Activated T-cell treated with anti-CD3 and anti-CD28 coated beads, Interleukin-2, amount 50 U/mL, for 24 hours (primary cell): ENCODE measurements at places on chromosomes 12 and 14.

- DNase-seq: no peak
Observed at GRCh38 chr12:49121047-49121696, 10.0 kb downstream of the TUBA1B start.

DNA sequence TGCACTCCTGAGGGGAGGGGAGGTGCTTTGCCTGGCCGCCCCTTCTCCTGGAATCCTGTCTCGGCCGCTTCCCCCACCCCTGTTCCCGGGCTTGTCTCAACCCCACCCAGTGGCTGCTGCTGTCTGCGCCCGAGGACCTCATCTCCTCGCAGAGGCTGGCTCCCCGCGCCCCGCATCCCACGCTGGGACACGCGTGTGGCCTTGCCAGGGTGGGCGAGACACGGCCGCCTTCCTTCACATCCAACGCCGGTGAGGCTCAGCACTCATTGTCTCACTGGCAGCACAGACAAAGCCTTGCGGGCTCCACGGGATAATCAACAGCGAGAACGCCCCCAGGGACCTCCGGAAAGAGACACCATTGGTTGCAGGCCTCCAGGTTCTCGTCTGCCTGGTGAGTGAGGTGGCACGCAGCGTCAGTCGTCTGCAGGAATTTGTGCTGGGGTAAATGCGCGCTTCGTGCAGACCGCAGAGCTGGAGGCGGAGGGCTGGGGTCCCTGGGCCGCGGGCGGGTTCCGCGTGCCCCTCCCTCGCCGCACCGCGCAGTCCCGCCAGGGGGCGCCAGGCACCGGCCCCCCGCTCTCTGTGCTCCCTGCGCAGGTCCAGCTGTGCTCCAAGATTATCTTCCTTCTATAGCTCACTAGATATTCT, 26.8 kb downstream of the CCDC177 start:
- peak; percentile 40 for DNase-seq

- no peak for DNase-seq
Observed at GRCh38 chr14:34113005-34113511, 162.2 kb upstream of the EGLN3 start.

GRCh38 chr14:68678471-68678870, 114.4 kb downstream of the ZFP36L1 start:
- peak; percentile 21 for DNase-seq

DNA sequence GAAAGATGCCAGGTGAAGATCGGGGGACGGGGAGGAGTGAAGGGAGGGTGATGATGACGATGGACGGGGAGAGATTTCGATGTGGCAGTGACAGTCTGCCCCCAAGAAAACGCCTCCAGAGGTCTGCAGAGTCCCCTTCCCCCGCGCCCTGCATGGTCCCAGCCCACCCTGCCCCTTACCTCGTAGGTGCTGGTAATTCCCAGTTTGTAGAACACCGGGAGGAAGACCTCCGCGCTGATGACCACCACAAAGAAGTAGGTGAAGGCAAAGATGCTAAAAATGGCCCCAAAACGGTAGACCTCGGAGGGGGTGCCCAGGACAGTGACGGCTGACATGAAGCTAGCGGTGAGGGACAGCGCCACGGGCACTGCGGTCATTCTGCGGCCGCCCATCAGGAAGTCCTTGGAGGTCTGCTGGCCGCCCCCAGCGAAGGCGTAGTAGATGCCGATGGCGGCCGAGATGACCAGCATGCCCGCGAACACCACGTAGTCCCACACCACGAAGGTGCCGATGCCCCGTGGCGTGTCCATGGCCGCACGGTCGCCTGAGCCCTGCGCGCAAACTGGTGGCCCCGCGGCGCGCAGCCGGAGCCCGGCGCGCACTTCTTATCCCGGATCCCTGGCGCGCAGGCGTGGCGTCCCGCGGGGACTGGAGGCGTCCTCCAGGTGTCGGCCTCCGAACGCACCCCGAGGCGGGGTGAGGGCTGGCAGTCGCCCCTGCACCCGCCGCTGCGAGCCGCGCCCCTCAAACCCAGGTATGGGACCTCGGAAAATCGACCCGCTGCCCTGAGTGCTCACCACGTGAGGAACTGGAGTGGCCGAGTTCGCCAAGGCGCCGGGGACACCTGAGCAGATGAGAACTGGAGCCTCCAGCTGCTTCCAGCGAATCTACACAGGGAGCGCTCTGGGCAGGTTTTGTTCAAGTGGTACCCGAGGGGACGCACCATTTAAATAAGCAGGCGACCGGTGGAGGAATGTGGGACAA, at the start of gene SLC5A8:
SLC5A8 (minus strand) TSS at position 920 of the 984 bp plus-strand sequence; CDS start at position 530, 390 bp downstream.
- DNase-seq: no peak

DNA sequence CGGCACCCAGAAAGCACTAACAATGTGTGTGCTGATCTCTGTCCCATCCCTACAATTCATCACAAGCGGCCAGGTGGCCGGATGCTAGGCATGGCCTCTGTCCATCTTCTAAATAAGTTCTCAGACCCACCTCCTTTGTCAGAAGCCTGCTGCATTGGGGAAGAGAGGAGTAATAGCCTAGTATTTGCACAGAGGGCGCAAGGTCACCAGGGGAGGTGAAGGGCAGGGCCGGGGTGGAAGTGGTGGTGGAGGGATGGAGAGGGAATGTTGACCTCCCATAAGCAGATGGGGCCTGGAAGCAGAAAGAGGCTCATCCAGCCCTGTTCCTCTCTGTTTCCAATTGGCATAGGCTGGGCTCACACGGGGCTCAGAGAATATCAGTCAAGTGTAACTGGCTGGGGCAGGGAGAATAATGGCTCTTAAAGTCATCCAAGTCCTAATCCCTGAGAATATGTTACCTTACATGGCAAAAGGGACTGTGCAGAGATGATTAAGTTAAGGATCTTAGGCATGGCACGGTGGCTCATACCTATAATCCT, 6.9 kb downstream of the RILPL1 start:
- no peak for DNase-seq
